ENCODE measurements at places on chromosomes 1 and 21.
A peak's percentile ranks its signal among the peaks of the same experiment; 100 is the strongest.

DNA sequence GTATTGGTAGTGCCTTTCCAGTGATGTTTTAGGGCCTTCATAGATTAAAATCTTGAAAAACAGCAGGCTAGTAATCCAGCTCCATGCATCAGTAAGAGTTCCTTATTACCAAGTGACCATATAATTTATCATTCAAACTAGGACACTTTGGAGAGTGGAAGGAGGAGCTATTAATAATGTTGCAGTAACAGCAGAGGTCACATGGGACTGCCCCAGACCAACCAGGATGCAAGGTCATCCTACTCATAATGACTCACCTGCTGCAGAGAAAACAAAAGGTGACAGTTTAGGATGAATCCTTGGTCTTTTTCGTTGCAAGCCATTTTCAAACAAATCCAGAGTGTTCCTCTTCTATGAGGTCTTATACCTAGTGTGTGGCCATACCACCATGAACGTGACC, 187.4 kb downstream of the NUF2 start:
- no peak for DNase-seq

DNA sequence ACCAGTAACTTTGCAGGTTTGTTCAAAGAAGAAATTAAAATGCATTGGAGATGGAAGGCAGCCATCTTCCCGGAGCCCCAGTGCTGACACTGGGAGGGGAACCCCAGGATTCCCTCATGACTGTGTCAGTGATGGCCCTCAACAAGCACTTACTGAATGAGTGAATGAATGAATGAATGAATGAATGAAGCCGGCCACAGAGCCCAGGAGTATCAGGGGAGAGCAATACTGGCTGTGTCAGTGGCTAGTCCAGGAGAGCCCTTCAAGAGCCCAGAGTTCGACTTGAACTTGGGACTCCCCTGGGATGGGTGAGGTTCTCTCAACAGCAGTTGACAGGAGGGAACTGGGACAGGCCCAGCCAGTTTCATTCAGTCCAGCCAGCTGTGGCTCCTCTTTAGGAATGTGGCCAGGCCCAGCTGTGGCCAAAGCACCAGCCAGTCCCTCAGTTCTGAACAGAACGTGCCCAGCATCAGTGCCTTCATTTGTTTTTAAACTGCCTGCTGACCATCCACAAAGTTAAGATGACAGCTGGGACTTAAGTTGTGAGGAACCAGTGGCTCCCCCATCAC, 9.2 kb upstream of the ERG start:
- DNase-seq = no peak

DNA sequence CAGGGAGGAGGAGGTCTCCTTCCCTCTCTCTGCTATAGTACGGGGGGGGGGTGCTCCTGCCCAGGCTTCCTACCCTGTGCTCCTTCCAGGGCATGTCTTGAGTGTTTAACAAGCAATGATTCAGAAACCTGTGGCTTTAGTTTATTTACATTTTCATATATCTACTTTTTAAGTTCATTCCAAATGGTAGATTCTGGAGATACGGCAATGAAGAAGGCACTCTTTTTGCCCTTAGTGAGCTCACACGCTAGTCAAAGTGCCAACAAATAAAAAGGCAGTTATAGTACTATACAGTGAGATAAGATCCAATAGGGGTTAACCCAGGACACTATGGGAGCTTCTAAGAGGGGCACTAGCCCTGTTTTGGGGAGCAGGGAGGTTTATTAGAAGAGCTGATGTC, 169.3 kb upstream of the CACNA1E start:
- no peak for DNase-seq

DNA sequence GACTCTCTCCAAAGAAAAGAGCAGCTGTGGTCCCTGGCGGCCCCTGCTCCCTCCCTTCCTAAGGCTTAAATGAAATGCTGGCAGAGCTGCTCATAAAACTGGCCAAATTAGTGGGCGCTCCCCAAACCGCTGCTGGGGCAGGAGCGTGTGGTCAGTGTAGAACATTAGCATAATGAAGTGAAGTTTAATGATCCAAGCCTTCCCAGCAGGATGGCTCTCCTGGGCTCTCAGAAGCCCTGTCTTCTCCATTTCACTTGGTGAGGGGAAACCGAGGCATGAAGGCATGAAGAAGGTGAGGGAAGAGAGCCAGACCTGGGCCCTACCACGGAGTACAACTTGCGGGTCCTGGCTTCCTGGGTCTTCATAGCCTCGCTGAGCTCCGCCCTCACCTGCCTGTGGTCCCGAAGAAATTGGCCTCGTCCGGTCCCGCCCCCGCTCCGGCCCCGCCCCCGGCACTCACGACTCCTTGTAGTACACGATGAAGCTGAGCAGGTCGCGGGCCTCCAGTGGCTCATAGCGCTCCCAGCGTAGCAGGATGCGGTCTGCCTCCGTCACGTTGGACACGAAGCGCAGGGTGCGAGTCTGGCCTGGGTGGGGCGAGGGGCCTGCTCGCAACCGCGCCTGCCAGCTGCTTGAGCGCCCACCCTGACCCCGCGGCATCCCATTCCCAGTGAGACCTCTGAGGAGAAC, 10.3 kb downstream of the INSRR start:
- DNase-seq = peak; percentile 49

- DNase-seq = no peak
These were observed 90.2 kb upstream of the CSF3R start for GRCh38 chr1:36572906-36573305.

All from effector CD4-positive, alpha-beta T cell (primary cell).